ENCODE measurements at places on chromosomes 3 and 15. TPM values are rescaled to one million over a fixed set of nuclear protein-coding genes. Genes with fewer than 3 reads are reported as not detected.
A peak's percentile ranks its signal among the peaks of the same experiment; 100 is the strongest.

The CCR1 gene
- total RNA-seq, result 4.3 TPM

The CELSR3 gene
- total RNA-seq, result 0.88 TPM

DNA sequence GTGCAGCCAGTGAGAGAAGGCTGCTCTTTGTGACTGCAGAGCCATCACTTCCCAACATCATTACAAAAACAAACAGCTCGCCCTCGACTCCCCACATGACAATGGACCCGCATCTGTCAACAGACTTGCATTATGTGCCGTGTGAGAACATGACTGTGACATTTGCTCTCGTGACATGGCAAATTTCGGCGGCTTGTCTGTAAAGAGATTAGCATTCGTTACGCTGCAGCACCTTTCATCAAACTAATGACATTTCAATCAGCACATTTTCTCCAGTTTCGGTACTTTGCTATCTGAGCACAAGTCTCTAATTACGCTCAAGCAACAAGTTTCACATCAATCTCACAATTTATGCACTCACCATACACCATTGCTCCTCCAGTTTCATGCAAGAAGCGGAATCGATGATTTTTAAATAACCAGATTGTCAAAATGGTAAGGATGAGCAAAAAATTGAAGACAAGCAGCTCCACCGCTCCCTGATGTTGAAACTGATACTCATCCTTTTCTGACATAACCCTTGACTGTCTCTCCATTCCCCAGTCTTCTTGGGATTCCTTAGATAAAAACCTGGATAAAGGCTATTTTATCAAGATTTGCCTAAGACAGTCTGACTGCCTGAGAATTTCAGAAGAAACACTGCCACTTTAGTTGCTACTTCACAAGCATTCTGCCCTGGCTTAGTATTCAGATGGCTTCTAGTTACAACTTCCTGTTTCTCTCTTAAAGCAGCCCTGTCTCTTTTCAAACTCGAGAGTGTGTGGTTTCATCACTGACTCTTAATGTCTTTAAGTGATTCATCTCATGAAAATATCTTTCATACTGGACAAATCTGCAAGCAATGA lies at the start of gene SLC9A9:
TSS of gene SLC9A9 (minus strand) at position 682 of the 845 bp plus-strand sequence. CDS start at position 536, 146 bp downstream.
- no peaks in the 10 kb centered on the region for H3K4me1 ChIP-seq
- peak within 1 kb of the TSS; percentile 71 for H3K4me3 ChIP-seq
- H3K36me3 ChIP-seq, result no peaks in the 10 kb centered on the region
- H3K27ac ChIP-seq, result peak within 1 kb of the TSS; percentile 62

- no peak overlapping the region for H3K4me3 ChIP-seq
- no peaks in the 10 kb centered on the region for H3K27me3 ChIP-seq
- H3K4me1 ChIP-seq, result no peaks in the 10 kb centered on the region
These were observed 217.9 kb downstream of the SNRPN start for GRCh38 chr15:25172691-25173090.

DNA sequence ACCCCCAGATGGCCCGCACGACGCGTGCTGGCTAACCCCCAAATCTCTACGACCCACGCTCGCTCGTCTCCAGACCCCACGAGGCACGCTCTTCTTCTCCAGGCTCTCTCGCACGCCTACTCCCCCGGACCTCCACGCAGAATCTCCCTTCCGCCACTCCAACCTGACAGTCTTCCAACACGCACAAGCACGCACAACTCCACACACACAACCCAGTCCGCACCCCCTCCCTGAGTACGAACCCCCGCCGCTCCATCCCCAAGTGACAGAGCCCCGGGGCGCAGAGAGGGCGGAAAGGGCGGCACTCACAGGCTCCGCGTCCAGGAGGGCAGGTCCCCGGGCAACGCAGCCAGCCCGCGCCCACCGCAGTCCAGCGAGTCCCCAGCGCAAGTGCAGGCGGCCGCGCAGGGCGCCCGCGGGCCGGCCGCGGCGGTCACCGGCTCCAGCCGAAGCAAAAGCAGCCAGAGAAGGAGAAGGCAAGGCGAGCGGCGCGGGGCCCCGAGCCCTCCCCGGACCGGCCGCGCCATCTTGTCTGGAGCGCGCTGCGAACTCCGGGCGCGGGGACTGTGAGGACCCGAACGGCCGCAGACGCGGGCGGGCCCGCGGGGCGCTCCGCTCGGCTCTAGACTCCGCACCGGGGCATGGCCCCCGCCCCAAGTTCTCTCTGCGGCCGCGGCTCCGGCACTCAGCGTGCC lies 794 bp downstream of the LRIG1 start:
- H3K4me1 ChIP-seq, result no peaks in the 10 kb centered on the region
- peak overlapping the region; percentile 96 for H3K4me3 ChIP-seq
- H3K27me3 ChIP-seq, result no peaks in the 10 kb centered on the region
- DNase-seq, result no peak

DNA sequence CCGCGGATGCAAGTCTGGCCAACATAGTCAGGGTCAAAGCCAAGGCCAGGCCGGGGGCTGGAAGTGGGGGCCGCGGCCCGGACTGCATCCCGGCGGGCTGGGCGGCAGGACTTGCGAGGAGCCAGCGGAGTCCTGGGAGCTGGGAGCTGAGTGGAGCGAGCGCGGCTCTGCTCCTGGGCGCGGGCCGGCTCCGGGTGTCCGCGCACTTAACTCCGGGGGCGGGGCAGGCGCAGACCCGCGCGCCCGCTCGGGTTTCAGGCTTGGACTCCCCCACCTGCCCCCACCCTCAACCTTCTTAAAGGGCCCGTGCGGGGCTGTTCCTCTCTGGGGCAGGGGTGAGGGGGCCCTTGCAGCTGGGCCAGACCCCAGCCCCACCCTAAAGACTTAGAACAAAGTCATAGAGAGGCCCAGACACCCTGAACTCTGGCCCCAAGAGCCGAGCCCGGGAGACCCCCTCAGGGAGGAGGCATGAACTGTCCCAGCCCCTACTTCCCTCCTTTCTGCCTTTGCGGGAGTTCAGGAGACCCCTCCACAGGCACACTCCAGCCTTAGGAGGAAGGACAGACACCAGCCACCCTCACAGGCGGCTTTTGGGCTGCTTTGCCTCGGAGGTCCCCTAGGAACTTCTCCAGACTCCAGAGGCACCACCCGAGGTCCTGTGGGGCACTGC lies at the start of gene CSPG4:
TSS of gene CSPG4 (minus strand) at position 181 of the 670 bp plus-strand sequence. CDS start at position 88, 93 bp downstream.
- H3K27me3 ChIP-seq, result no peaks in the 10 kb centered on the region
- H3K36me3 ChIP-seq, result no peaks in the 10 kb centered on the region
- DNase-seq, result no peak
- no peaks in the 10 kb centered on the region for H3K4me1 ChIP-seq
- peak within 1 kb of the TSS; percentile 55 for H3K4me3 ChIP-seq
